ENCODE measurements at places on chromosomes 1 and 21.

DNA sequence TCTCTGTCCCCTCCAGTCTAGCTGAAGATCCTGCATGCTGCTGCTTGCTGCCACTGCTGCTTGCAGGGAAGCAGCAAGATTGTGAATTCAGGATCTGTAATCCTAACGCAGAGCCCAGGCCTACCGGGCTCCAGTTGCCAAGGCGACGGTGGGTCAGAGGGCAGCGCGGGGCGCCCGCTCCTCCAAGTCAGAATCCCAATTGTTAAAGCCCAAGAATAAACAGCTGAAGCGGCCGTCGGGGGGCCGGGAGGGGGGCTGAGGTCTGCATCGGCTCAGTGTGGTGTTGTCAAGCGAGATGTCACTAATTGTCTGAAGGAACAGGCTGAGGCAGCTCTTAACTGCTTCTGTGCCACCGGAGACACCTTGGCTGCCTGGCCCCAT lies 36.8 kb downstream of the AHDC1 start:
- no peak for DNase-seq

DNA sequence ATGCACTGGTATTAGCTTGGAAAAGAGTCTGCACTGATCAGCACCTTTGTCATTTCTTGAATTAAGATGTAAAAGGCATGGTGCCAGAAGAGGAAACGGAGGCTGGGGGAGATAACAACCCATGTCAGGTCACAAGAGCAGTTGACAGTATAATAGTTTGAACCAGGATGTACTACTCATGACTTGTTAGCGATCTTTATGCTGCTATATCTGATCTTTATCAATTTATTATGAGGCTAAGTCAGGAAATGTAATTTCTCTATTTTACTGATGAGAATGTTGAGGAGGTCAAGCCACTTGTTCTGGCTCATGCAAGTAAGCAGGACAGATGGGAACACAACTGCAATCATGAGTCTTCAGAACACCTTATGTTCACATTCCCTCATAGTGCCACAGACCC lies 41.4 kb downstream of the RGS5 start:
- DNase-seq: no peak

DNA sequence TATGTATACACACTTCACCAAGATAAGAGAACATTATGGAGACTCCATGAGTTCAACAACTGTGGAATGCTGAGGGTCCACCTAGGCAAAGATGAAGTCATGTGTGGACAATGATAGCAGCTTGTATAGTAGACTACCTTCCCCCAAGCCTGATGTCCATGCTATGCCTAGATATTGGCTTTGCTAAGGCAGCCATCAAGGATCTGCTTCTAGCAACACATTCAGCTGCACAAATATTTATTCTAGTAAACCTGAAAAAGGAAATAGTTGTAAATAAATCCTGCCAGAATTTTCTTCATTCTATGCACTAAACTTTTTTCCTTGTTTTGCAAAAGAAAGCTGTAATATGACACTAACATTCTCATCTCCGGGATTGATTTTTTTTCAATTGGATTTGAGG lies 7.0 kb upstream of the LPAR3 start:
- DNase-seq: no peak

DNA sequence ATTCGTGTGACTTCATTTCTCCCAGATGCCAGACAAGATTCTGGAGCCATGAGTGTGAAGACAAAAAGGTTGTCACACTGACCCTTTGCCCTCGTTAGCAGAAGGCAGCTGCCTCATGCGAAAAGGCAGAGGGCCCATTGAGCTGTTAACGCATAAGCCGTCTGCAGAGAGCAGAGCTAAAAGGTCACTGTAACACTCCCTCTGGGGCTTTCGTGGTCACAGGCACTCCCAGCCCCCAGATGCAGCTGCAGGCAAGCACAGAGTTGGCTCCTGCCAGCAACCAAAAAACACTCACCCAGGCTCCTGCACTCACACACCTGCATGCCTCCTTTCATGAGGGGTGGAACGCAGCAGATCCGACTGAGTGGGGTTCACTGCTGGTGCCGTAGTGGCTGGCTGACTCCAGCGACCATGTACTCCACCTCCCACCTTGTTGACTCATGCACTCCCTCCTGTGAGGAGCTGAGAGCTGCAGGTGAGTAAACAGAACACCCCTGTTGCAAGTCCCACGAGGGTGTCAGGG lies 287.5 kb downstream of the SMYD3 start:
- peak; percentile 51 for DNase-seq

GRCh38 chr1:150613061-150613920 lies 16.1 kb downstream of the ENSA start:
- peak; percentile 88 for DNase-seq

GRCh38 chr1:53246261-53247134 lies 8.2 kb upstream of the MAGOH start:
- no peak for DNase-seq

- DNase-seq: no peak
Measured at GRCh38 chr1:231856426-231856825, 229.8 kb downstream of the DISC1 start.

- no peak for DNase-seq
Measured at GRCh38 chr1:182173808-182174512, 112.4 kb upstream of the ZNF648 start.

- no peak for DNase-seq
Measured at GRCh38 chr1:217495249-217495648, 135.6 kb downstream of the GPATCH2 start.

GRCh38 chr1:86758570-86758969 lies 54.2 kb downstream of the SH3GLB1 start:
- DNase-seq: no peak

- DNase-seq: no peak
Measured at GRCh38 chr1:88961081-88961480, 31.3 kb downstream of the KYAT3 start.

DNA sequence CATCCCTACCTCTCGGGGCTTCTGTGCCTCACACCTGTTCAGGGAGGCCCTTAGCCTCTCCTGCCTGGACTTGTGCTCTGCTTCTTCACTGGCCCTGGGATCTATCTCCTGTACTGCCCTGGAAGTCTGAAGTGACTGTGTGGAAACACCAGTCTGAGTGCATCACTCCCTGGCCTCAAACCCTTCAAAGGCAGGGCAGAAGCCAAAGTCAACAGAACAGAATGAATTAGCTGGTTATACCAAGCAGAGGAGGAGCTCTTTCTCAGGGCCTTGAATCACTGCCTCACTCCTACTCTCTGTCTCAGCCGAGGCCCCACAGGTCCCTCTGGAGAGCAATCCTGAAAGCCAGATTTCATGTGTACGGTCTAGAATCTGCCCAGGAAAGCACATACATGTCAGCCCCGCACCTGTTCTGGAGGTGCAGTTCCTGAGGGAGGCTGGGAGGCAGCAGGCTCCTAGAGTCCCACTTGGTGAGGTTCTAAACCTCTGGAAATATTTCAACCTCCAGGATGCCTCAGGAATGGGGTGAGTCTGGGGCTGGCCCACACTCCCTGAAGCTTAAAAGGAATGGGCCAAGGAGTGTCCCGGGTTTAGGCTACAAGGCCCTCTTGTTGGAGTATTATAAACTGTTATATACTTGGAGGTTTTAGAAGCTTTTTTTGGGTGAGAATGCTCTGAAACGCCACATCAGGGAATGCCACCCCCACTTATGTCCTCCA lies 98.3 kb downstream of the ABCA4 start:
- no peak for DNase-seq

GRCh38 chr21:32587120-32587519 lies 1.8 kb upstream of the TCP10L start:
- DNase-seq: no peak

GRCh38 chr21:17523007-17523451 lies 10.2 kb downstream of the CXADR start:
- no peak for DNase-seq

- DNase-seq: no peak
Measured at GRCh38 chr1:63621698-63622097, 28.5 kb downstream of the PGM1 start.

- DNase-seq: peak; percentile 65
Measured at GRCh38 chr1:100896481-100896982, 642 bp downstream of the SLC30A7 start.

DNA sequence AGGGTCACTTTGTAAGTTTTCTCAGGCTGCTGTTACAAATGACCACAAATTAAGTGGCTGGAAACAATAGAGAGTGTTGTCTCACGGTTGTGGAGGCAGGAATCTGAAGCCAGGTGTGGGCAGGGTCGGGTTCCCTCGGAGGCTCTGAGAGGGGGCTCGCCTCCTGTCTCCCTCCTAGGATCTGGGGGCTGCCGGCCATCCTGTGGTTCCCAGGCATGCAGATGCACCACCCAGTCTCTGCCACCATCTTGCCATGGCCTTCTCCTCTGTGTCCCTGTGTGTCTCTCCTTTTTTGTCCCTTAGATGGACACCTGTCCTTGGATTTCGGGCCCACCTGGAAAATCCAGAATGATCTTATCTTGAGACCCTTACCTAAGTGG lies 4.8 kb downstream of the TP73 start:
- DNase-seq: no peak

GRCh38 chr1:225426395-225427234 lies 1.2 kb downstream of the LBR start:
- DNase-seq: peak; percentile 58

DNA sequence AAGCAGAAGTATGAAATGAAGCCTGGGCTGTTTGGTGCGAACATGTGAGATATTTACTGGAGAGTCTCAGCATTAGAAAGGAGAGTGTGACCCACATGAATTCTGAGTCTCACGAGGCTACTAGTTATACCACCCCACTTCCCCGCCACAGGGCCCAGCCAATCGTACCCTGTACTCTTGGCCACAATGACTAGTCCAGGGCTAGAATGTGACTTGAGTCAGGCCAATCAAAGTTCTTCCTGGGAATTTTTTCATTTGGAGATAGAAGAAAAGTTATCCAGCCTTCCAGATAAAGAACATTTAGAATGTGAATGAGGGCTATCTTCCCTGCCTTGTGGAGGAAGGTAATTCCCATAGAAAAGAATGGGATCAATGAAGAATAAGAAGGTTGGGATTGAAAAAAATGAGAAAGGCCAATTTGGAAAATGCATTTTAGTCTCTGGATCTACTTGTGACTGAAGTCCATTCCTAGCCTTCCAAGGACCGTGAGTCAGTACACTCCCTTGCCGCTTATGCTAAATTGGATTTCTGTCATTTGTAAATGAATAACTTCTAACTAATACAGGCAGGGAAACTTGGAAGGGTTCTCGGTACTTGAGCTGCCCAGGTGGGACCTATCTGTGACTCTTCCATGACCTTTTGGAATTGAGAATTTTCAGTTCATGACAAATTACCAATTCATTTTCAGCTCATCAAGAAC lies 12.3 kb upstream of the RIMKLA start:
- DNase-seq: no peak

DNA sequence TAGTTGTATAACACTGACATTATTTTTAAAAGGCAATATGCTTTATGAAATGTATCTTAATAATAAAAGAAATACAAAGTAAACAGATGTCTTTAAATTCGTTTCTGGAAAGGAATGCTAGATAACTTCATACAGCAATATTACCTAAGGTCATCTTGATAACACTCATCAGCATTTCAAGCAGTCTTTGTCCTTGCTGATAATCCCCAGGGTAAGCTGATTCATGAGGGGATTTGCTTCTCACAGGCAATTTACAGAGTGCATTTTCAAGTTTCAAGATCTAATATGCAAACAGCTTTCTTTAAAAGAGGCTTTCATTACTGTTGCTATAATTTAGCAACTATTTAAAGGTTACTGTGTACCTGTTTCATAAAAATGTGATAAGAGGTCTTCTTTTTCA lies 75.2 kb upstream of the NEK2 start:
- DNase-seq: no peak

DNA sequence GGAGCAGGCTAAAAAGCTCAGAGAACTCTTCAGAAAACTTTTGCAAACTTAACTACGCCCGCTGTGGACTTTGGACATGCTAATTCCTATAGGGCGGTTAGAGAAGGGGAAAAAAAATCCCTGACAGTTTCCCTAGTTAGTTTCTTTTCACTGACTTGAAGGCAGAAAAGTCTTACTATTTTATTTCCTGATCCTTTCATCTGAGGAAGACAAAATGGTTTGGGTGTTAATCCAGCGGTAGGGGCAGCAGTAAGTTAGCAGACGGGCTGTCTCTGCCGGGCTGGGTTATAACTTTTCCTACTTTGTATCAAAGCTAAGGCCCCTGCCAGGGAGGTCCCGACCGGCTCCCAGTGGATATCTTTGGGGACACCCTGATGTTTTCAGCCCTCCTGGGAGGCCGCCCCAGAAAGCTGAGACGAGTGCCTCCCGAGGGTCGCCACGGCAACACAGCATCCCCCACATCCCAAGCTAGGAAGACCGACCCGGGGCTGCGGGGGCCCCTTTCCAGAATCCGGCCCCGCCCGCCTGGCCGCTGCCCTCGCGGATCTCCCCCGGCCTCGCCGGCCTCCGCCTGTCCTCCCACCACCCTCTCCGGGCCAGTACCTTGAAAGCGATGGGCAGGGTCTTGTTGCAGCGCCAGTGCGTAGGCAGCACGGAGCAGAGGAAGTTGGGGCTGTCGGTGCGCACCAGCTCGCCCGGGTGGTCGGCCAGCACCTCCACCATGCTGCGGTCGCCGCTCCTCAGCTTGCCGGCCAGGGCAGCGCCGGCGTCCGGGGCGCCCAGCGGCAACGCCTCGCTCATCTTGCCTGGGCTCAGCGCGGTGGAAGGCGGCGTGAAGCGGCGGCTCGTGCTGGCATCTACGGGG lies 162.6 kb downstream of the RUNX1 start:
- DNase-seq: peak; percentile 42

DNA sequence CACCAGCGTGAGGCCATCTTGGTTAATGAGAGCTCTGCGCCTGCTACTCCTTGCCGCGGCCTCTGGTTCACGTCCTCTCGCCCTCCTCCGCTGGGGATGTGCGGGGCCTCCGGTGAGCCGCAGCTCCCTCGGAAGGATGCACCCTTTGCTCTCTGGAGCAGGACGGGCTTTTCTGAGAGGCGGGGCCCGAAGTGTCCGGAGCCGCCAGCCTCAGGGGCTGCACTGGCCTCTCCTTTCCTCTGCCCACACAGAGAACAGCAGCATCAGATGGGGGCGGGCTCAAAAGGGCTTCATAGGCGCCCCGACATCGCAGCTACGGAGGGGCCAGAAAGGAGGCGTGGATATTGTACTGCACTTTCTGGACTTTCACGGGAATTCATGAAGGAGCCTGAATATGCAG lies 284.7 kb downstream of the CAMTA1 start:
- no peak for DNase-seq

DNA sequence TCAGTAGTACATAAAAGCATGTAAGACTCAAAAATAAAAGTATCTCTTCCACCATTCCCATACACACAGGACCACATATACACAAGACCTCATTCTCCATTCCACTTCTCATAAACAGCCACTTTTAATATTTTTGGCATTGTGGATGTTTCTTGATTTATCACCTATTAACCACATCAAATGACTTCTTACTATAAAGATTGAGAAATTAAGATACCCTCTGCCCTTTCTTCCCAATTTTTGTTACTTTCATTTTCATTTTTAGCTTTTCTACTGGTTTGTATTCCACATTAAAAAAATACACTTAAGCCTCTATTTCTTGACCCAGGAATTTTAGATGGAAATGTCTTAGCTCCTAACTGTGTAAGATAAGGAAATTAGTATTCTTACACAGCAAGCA lies 22.8 kb downstream of the AKT3 start:
- DNase-seq: no peak

GRCh38 chr1:169701261-169702005 lies 10.0 kb downstream of the SELL start:
- DNase-seq: no peak

All from KBM-7 (cell line).